ENCODE measurements at places on chromosomes 11 and 22.

GRCh38 chr11:73931039-73931645 lies 19.7 kb upstream of the DNAJB13 start:
- DNase-seq = no peak
- peaks cover 9% of the 10 kb centered on the region for H3K36me3 ChIP-seq
- H3K27ac ChIP-seq = no peak overlapping the region
- H3K27me3 ChIP-seq = no peaks in the 10 kb centered on the region
- no peaks in the 10 kb centered on the region for H3K4me1 ChIP-seq

- H3K27ac ChIP-seq = peak overlapping the region; percentile 99
- H3K27me3 ChIP-seq = no peaks in the 10 kb centered on the region
- H3K4me3 ChIP-seq = peak overlapping the region; percentile 92
- peaks cover 56% of the 10 kb centered on the region for H3K36me3 ChIP-seq
- peak; percentile 54 for DNase-seq
- peaks cover 75% of the 10 kb centered on the region for H3K4me1 ChIP-seq
These were observed 6.3 kb downstream of the GRK2 start for GRCh38 chr11:67272327-67273259.

DNA sequence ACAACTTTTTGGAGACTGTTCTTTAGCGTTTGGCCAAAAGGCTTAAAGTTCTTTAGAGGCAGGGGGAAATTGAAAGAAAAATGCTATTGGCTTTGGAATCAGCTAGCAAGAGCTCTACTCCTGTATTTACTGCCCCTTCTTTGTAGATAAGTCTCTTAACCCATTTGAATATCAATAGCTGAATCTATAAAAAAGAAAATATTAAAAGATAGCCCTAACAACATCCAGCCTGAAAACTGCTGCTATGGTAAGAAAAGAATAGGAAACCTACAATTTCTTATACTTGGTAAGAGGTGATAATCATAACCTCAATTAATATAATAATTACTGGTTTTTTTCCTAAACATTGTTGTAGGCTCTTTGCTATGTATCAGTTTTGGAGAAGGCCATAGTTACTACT lies at the start of gene OR5B12:
TSS of gene OR5B12 (minus strand) at position 101 of the 400 bp plus-strand sequence. CDS start 2,085 bp downstream, outside the sequence.
- peaks cover 3% of the 10 kb centered on the region for H3K27me3 ChIP-seq
- no peaks in the 10 kb centered on the region for H3K4me1 ChIP-seq
- DNase-seq = no peak
- no peak within 1 kb of the TSS for H3K27ac ChIP-seq

DNA sequence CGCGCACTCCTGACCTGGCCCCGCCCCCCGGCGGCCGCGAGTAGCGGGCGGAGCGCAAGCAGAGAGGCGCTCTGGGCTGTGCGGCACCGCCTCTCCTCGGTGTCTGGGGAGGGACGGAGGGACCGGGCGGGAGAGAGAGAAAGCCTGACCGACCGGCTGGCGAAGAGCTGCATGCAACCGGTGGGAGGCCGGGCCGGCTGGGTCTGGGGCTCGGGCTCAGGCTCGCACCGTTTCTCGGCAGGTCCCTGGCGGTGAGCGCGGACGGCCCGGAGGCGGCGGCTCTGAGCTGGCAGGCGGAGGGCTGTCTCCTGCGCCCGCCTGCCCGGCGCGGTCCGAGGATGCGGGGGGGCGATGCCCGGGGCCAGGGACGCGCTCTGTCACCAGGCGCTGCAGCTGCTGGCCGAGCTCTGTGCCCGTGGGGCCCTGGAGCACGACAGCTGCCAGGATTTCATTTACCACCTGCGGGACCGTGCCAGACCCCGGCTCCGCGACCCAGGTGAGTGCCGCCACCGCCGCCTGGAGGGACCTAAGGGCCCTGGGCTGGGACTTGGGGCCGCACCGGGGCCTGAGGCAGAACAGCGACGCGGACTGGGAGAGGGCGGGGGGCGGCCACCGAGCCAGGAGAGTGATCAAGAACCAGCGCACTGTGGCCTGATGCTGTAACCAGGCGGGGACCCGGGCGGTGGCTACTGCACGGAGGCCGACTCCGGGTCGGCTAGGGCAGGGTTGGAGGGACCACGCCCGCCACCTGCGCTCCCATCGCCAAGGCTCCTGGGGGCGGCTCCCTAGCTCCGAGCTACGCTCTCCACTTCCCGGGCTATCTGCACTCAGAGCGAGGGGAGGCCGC lies at the start of gene SYT9:
TSS of gene SYT9 (plus strand) at position 69 of the 847 bp plus-strand sequence. CDS start at position 352, 283 bp downstream.
- H3K27ac ChIP-seq = no peak within 1 kb of the TSS
- no peaks in the 10 kb centered on the region for H3K4me1 ChIP-seq
- peak within 1 kb of the TSS; percentile 50 for H3K4me3 ChIP-seq
- H3K36me3 ChIP-seq = no peaks in the 10 kb centered on the region
- H3K27me3 ChIP-seq = peaks cover 63% of the 10 kb centered on the region
- DNase-seq = peak; percentile 47

DNA sequence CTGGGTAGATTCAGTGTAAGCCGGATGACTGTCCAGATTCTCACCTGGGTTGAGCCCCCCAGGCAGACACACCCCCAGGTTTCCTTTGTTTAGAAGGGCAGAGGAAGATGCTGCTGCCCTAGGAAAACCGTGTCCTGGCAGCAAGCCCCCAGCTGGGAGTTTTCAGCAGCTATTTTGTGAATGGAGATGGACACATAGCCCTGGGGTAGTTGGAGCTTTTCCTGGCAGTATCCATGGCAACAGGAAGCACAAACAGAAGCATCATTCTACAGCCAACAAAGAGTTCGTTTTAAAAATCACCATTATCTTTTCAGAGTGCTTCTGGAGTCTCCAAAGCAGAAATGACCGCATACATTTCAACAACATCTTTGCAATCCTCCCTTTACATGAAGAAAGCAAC lies 245.5 kb downstream of the BRD1 start:
- H3K27ac ChIP-seq = no peak overlapping the region
- no peak for DNase-seq
- no peak overlapping the region for H3K4me3 ChIP-seq
- H3K4me1 ChIP-seq = no peaks in the 10 kb centered on the region
- no peaks in the 10 kb centered on the region for H3K27me3 ChIP-seq

DNA sequence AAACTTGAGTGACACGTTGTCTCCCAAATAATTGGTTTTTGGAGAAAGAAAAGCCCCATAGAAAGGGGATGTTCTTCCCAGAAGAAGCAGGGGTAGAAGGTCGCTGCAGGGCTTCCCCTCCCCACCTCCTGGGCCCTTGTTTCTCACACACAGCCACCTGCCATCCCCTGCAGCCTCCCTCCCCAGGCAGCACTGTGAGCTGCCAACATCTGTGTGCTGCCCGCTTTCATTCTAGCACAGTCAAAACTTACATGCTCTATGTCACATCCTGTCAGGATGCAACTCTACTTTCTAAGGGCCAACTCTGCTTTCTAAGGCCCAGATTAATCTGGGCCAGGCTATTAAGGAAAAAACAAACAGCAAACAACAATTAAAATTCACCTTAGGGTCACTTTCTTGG lies 309.4 kb upstream of the ZC3H12C start:
- no peaks in the 10 kb centered on the region for H3K36me3 ChIP-seq
- H3K27ac ChIP-seq = no peak overlapping the region
- no peak for DNase-seq
- H3K4me1 ChIP-seq = no peaks in the 10 kb centered on the region
- no peaks in the 10 kb centered on the region for H3K27me3 ChIP-seq
